ENCODE measurements at places on chromosomes 3 and 15.

DNA sequence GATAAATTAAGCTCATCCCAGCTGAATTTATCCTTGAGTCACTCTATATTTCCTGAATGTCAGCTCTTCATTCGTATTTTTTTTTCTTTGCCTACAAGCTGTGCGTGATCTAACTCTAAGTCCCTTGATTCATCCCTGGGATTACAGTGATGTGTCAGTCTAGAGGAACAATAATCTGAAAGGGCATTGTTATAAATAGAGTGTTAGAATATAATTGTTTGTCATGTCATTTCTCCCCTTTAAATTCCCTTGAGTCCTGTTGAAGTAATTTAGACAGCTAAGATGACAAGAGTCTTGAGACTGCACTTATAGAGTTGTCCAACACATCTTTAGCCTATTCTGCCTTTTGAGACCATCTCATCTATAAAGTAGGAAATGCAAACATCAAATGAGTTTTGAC lies 621.8 kb downstream of the ZIC1 start:
- no peak for DNase-seq

DNA sequence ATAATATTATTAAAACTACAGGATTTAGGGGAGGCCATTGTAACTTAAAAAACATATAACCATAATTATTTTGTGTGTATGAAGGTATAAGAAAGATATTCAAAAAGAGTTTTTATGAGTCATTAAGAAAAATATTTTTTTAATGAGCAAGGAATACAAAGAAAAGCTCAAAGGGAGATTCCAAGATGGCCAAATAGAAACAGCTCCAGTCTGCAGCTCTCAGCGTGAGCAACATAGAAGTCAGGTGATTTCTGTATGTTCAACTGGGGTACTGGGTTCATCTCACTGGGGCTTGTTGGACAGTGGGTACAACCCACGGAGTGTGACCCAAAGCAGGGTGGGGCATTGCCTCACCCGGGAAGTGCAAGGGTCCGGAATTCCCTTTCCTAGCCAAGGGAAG lies 336.1 kb downstream of the TBL1XR1 start:
- DNase-seq, result no peak

DNA sequence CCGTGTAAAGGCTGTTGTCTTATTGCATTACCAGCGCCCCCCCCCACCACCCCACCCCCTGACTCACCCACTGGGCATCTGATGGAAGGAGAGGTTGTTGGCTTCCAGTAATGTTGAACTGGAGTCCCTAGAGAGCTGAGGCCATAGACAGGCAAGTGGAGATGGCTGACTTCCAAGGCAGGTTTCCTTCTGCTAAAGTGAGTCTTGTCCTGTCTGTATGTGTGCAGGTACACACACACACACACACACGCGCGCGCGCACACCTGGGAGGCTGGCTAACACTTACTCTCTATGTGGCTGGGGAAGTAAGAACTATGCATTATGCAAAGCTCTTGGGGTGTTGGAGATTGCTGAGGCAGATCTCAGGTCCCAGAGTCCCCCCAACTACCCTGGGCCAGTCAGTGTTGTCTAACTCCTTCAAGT lies 1.6 kb upstream of the KY start:
- DNase-seq, result peak; percentile 87

DNA sequence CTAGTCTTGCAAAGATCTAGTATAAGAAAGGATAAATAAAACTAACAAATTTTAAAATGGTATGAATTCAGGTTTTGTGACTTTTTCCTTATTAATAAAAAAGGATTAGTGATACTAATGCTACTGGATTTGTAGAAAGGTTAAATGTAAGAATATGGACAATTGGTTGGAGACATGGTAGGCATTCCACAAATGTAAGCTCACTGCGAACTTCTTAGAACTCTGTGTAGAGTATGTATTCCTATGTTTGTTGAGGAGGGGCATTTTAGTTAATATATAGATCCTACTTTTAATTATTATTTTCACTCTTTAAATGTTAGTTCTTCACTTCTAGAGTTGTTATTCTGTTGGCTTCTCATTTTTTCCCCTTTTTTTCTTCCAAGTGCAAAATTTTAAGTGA lies 414.3 kb downstream of the RBMS3 start:
- peak; percentile 48 for DNase-seq

GRCh38 chr3:73319179-73319769 lies 257.8 kb downstream of the EBLN2 start:
- no peak for DNase-seq

GRCh38 chr15:41512512-41512939 lies 1.1 kb downstream of the LTK start:
- DNase-seq, result no peak

DNA sequence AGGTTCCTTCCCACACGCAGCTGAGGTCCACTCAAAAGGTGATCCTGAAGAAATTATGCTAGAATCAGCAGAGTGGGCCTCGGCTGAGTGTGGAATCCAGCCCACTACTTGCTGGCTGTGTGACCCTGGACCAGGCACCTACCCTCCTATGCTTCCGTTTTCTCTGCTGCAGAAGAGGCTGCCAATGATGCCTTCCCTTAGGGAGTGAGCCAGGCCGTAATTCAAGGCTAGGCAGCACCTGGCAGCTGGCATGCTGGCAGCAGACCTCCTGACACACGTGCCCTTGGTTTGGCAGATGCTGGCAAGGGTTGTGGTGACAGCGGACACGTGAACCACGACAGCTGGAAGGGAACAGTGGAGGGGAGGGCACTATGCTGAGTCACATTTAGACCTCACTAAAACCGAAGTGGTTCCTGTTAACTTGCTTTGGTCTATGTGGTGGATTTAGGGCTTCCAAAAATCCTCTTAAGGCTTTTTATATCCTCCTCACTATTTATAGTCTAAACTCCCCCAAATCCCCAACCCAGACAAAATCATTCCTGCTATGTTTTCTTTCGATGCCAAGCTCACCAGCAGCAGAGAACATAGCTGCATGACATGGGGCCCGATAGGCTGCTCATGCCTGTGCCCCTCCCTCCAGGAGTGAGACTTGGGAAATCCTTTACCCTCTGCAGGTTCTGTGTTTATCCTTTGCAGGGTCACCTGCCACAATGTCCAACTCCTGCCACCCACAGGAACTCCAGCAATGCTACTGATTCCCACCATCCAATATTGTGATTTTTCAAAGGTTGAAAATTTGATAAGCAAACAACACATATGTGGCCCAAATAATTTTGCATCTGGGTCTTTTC lies 10.6 kb upstream of the PCSK6 start:
- peak; percentile 15 for DNase-seq

GRCh38 chr3:72275331-72275751 lies 490.4 kb upstream of the PROK2 start:
- no peak for DNase-seq
